ENCODE measurements at places on chromosomes 13 and 19.
A peak's percentile ranks its signal among the peaks of the same experiment; 100 is the strongest.

DNA sequence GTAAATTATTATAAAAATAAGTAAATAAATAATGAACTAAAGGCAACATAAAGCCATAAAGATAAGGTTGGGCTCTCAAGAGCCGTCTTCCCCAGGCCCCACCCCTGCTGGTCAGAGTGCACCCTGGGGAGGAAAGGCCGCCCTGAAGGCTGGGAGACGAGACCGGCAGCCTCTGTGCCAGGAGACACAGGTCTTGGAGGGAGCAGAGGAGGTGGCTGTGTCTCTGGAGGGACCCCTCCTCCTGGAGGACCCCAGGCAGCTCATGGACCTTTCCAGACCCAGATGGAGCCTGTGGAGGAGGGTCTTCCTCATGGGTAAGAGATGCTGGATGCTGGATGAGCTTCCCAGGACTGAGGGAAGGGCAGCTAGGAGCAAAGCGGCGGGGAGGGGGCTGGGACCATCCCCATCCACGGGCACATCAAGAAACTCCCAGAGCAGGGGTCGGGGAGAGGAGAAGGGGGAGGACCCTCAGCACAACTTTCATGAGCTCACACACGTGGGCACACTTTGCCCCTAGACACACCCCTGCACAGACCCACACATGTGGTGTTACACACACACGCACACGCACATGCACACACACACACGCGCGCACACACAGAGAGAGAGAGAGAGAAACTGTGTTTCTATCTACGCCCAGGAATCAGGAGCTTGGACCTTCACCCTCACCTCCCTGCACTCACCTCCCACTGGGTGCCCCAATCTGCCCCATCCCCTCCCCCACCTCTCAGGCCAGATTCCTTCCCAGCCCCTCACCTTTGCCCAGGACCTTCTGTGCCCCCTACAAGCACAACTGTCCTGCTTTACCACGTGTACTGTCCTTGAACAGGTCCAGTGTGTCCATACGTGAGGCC lies at the start of gene CEACAM18:
Gene CEACAM18 (plus strand): TSS at position 159 of the 854 bp plus-strand sequence.
- DNase-seq, result no peak

- DNase-seq, result no peak
These were observed 17.7 kb downstream of the TSHZ3 start for GRCh38 chr19:31331536-31331935.

GRCh38 chr13:43569658-43570057 lies 217.1 kb downstream of the ENOX1 start:
- no peak for DNase-seq

DNA sequence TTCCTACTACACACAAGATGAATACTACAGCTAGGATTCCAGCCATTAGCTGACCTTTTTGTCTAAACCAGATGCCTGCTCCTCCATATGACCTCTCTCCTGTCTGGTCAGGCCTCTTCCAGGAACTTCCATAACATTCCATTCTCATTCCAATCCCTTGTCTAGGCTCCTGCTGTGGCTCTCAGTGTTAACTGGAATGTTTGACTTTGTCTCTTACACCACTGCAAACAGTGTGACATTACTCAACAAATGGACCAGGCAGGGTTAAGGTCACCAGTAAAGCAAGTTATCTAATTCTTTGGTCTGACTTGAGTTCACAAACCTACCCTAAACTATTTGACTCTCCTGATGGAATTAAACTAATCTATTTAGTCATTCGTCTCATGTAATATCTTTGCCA lies 2.1 kb upstream of the GPC6 start:
- no peak for DNase-seq

DNA sequence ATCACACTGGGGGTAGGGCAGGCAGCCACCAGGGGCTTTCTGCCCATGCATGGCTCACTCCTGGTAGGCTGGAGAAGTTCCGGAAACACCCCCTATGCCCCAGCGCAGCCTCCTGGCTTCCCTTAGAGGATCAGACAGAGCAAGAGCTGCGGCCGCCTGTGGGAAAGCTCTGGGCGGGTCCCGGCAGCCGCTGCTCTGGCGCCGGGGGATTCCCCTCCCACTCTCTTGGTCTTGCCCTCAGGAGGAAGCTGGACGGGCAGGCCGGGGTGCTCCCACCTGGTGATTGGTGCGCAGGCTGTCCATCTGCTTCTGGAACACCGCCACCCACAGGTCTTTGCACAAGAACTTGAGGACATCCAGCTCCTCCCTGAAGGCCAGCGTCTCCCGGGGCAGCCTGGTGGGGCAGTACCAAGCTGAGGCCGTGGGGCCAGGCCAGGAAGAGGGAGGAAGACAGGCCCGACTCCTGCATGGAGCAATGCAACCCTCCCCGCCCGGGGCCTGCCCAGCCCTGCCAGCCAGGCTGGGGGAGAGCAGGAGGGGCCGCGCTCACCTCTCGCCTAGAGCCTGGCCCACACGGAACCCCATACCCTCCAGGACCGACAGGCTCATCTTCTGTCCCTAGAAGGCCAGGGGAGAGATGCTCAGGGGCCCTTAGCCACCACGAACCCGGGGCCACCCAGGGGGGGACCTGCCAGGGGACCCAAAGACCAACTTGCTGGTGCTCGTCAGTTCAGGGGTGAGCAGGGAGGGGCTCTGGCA lies 4.0 kb upstream of the NKPD1 start:
- DNase-seq, result peak; percentile 45

DNA sequence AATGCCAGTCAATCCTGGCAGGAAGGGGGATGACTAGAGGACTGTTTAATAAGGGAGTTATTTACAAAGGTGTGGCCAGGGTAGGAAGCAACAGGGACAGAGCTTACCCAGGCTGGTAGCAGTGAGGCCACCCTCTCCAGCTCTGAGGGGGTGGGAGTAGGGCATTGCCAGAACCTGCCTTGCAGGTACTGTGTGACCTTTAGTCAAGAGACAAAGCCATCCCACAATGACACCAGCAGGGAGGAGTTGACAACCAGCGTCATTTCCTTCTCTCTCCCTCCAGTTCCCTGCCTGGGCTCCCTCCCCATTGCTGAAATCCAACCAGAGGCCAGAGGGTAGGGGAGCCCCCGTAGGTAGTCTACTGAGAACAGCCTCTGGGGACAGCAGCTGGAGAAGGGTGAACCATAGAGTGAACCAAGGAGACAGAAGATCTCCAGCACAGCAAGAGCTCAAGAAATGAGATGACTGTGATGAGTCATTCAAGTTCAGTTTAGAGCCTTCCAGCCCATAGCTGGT lies 33.3 kb upstream of the SPATA13 start:
- no peak for DNase-seq

DNA sequence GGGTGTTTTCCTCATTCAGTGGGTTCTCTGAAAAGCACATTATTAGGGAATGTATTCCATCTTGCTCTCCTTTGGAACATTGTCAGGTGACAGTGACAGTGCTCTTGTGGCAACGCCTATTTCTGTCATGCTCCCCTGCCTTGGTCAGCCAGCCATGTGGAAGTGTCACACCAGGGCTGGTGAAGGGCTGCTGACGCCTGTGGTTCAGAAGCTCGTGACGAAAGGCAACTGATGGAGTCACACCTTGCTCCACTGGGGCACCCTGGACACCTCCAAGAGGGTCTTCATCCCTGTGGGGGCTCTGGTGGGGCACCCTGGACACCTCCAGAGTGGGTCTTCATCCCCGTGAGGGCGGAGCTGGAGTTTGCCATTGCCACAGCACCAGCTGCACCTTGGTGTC lies 68.9 kb upstream of the GPR183 start:
- no peak for DNase-seq

GRCh38 chr13:94079876-94080275 lies 399.6 kb downstream of the DCT start:
- no peak for DNase-seq

- DNase-seq, result no peak
These were observed 1124.9 kb downstream of the DIAPH3 start for GRCh38 chr13:59038824-59039223.

- DNase-seq, result peak; percentile 17
These were observed 164.4 kb downstream of the TM9SF2 start for GRCh38 chr13:99665711-99666110.

- DNase-seq, result peak; percentile 25
These were observed at the start of gene ETV2 for GRCh38 chr19:35641515-35642151. ETV2 (plus strand) TSS chr19:35641745; CDS start chr19:35642461, 716 bp downstream.

GRCh38 chr19:57829316-57829715 lies 783 bp upstream of the ZNF587B start:
- no peak for DNase-seq

DNA sequence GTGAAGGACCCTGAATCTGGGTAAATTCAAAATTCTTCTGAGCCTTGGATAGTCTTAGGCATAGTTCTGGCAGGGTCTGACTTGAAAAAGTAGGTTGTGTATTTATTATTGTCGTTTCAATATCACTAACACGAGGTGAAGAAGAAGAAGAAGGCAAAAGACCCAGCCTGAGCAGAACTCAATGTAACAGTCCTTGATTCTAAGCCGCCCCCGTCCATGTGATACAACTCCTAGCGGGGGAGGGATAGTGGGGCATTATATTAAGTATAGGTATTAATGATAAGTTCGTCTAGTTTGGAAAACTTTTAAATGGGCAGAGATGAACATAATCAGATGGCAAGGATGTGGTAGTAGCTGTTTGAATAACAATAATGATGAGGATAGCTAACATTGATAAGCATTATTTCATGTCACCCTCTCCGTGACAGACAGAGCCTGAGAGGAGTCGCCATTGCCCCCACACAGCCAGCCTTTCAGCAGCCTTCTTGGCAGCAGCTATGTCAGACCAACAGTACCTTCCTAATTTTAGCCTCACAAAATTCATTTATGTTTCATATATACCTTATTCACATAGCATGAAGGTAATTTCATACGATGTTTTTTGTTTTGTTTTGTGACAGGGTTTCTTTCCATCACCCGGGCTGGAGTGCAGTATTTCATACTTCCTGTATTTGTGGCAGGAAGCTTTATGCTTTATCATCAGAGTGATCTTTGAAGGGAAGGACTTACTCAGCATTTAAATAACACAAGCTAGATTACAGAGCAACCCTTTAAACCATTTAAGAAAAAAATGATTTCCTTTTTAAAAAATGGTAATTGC lies 64.4 kb upstream of the NPAS1 start:
- DNase-seq, result no peak

DNA sequence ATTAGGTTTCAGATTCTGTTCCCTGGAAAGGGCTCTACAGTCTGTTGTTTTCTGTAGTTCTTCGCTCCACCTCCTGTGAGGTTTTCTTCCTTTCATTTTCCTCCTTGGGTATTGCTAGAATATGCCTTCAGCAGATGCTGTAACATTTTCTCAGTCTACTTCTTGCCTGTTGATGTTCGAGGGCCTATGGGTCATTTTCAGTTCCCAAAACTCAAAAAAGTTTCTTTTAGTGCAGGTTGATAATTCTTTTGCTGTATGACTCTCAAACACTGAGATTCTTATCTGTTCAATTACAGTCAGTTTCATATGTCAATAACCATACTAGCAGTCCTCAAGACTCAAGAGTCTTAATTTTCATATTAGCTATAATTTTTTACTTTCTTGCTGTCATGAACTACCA lies 268.3 kb downstream of the RFC3 start:
- DNase-seq, result no peak

GRCh38 chr13:30857018-30857417 lies 49.1 kb upstream of the MEDAG start:
- no peak for DNase-seq

GRCh38 chr19:14575428-14575980 lies 3.6 kb upstream of the NDUFB7 start:
- DNase-seq, result no peak

DNA sequence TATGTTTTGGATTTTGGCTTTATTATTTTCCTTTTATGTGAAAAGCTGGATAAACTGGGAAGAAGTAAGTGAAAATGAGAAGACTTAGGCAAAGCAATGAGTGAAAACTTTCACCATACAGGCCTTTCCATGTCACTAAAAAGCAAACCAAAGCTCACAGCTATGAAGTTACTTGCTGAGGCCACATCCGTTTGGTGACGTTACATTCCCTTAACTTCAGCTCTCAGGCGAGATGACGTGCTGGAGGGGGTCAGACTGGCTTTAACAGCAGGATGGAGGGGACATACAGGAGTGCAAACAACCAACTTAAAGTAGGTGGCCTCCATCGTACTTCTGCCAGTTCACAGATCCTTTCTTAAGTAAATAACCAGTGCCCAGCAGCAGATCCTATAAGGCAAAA lies 522.3 kb downstream of the MYO16 start:
- DNase-seq, result no peak

DNA sequence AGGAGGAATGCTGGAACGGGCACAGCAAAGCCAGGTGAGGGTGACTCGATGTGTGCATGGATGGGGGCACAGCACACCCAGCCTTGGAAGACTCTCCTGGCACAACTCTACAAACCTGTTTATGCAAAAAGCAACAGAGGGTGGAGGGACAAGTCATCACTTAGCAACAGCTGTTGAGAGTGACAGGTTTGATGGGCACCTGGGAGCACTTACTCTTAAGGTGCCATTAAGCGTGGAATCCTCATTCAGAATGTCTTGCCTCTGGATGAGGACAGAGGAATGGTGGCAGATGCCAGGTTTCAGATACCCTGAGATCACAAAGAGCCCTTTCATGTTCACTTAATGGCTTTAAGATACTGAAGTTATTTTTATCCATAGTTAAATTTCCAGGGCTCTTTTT lies 97.0 kb downstream of the DCT start:
- peak; percentile 38 for DNase-seq

- DNase-seq, result no peak
These were observed 104.0 kb downstream of the COL4A2 start for GRCh38 chr13:110410936-110411687.

GRCh38 chr19:43610493-43610892 lies 1.4 kb upstream of the SRRM5 start:
- DNase-seq, result no peak

DNA sequence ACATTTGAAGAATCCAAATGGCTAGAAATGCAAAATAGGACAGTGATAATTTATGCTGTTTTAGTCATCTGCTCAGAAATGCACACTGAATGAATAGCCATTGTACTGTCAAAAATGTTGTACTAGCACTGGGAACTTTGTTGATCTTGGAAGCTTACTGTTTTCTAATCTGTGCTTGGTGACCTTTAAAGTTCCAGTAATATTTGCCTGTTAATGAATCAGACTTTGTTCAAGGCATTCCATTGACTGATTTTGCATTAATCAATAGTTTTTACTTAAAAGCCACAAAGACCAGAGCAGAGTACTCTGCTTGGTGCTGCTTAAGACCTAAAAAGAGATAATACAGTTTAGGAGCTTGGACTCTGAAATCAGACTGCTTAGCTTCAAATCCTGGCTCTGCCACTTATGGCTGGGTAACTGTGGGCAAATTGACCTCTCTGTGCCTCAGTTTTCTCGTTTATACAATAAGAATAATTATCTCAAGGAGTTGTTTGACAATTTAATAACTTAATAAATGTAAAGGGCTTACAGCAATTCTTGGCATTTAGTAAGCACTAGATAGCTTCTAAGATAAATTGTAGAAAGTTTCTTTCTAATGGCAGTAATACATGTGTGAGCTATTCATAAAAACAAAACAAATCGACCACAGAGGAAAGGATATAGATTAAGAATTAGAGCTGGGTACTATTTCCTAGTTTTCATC lies 4.6 kb upstream of the SLAIN1 start:
- DNase-seq, result no peak

- no peak for DNase-seq
These were observed 9.8 kb upstream of the DACT3 start for GRCh38 chr19:46670813-46671212.
